ENCODE measurements at places on chromosomes 2 and 18. TPM values are rescaled to one million over a fixed set of nuclear protein-coding genes. Genes with fewer than 3 reads are reported as not detected.

SMC6 gene
- polyA plus RNA-seq: 38.0 TPM

DNA sequence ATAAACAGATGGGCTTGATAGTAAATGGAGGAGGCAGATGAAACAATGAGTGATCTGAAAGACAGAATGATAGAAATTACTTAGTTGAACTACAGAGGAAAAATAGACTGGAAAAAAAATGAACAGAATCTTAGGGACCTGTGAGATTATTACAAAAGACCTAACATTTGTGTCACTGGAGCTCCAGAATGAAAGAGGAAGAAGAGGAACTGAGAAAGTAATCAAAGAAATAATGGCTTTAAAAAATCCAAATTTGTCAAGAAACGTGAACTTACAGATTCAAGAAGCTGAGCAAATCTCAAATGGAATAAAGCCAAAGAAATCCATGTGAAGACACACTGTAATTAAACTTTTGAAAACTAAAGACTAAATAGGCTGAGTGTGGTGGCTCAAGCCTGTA lies 28.3 kb downstream of the EVA1A start:
- no peak for DNase-seq

NXPH2 gene
- polyA plus RNA-seq: 5.5 TPM

DNA sequence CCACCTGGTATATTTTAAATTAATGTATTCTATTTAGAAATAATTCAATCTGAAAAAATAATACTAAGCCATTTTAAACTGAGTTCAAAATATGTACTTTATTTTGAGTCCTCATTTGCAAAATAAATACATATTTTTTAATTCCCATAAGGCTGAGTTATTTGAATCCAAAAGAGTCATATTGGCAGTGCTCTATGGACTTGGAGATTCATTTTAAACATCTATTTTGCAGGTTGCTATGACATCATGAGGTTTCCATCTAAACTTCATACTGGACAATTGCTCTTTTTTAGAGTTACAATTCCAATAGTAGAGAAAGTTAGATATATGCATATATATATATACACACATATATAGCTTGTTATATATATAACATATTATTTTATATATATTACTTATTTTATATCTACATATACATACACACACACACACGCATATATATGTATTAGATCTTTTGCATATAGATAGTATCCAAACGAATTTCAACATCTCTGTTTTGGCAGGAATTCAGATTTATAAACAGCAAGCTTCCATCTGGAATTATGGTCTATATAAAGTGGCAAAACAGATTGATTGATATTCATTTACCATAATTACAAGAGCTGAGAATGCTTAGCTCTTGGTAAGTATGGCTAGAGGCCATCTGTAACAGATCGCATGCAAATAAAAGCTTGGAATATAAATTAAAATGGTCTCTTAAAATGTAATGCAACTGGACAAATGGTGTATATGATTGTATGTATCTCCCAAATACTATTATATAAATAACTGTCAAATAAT lies 34.9 kb downstream of the NOL4 start:
- DNase-seq: no peak

DPYSL5 gene
- polyA plus RNA-seq: 8.5 TPM

UPP2 gene
- polyA plus RNA-seq: 2.9 TPM

DNA sequence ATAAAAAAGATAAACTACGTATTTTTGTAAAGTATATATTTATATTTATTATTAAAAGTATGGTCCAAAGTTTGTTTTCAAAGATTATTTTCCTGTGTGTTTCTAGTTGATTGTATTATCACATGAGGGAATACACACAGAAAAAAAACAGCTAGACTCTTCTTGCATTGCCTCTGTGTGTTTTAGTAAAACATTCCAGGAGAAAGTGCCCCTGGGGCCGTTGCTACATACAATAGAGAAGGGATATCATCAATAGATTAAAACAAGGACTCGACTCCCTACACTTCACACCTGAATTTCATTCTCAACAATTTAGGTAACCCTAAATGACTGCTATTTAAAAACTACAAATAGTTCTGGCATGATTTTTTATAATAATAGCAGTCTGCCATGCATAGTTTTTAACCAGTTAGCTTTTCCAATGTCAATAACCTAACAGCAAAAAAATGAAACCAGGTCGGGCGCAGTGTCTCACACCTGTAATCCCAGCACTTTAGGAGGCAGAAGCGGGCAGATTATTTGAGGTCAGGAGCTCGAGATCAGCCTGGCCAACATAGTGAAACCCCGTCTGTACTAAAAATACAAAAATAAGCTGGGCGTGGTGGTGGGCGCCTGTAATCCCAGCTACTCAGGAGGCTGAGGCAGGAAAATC lies 171.3 kb downstream of the DNAH6 start:
- no peak for DNase-seq

DPP10 gene
- 24.1 TPM for polyA plus RNA-seq

DNA sequence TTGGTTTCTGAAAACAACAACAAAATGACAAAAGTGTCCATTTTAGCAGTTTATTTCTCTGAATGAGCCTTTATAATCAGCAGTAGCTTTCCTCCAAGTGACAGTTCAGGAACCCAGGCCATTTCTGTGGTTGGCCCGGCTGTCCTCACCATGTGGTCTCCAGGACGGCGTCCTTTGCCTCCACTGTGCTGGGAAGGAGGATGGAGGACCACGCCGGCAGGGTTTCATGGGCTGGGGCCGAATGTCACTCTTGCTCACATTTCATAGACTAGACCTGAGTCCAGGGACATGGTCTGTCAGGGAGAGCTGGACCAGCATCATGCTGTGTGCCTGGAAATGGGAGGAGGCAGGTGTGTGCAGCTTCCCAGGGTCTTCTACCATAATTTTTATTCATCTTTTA lies 50.9 kb downstream of the ARHGEF4 start:
- no peak for DNase-seq

- no peak for DNase-seq
These were observed 93.2 kb downstream of the KLF7 start for GRCh38 chr2:207072571-207072970.

DNA sequence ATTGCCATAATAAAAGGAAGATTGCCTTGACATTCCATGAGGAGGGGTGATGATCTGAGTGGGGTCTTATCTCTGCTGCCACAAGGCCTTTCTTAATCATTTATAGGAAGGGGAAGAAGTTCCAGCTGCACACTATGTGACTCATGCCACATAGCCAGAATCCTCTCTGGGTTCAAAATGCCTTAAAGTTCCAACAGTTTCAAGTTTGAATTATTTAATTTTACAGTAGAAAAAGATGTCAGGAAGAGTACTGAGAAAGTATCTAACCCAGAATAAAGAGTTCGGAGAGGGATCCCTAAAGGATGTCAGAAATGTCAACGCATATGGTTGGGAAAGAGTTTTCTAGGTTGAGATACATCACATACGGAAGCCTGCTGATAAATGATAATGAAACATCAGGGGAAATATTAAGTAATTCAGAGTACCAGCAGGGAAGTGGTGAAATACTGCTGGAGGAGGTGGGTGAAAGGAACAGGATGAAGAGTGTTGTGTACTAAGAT lies 999.9 kb downstream of the TSN start:
- DNase-seq: no peak

DNA sequence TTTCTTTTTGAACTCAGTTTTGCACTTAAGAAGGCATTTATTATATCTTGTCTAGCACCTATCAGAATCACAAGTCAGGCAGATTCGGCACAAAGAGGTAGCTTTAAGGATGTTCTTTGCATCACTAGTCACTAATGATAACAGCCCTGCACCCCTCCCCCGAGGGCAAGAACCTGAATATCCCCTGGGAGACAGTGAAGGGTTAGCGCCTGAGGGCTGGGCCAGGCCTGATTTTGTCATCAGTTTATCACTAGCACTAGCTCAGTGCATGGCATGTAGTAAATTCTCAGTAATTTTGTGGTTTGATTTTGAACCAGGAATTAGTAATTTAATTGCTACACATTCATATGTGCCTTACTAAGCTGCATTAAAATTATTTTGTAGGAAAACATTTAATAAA lies 23.9 kb upstream of the HS6ST1 start:
- DNase-seq: no peak

DNA sequence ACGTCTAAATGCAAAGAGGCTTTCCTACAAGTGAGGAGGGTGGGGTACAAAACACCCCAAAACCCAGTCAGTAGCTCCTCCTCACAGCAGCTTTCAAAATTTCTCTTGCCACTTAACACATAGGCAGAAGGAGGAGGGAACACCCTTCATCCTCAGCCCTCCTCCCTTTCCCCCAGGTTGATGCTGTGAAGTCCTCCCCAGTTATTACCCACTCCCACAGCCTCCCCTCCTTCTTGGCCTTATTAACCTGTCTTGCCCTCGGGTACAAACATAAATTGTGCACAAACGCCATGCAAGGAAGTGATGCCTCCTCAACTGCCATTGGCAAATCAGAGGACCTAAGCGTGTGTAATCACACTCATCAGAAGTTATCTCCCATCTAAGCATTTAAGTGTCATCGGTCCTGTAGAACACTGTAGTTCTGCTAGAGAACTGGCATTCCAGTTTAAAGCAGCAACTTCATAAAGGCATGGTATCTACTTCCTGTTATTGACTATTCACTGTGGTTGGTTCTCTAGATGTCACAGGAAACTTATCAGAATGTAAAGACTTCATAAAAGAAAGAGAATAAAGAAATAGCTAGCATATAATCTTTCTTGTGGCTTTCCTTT lies at the start of gene DSC1:
TSS of gene DSC1 (minus strand) at position 32 of the 611 bp plus-strand sequence. CDS start 262 bp downstream, outside the sequence.
- no peak for DNase-seq

- DNase-seq: no peak
These were observed 1106.3 kb upstream of the SLC39A10 start for GRCh38 chr2:194550702-194551101.

- DNase-seq: no peak
These were observed 54.6 kb downstream of the DCC start for GRCh38 chr18:52394602-52395001.

TM4SF20 gene
- 0.10 TPM for polyA plus RNA-seq

- DNase-seq: peak; percentile 7
These were observed 177.0 kb downstream of the GCA start for GRCh38 chr2:162520959-162521358.

GYPC gene
- 56.4 TPM for polyA plus RNA-seq

- DNase-seq: no peak
These were observed 120.2 kb downstream of the FEZ2 start for GRCh38 chr2:36477746-36478145.

GRCh38 chr2:209525331-209525730 lies 101.5 kb downstream of the MAP2 start:
- no peak for DNase-seq

DNA sequence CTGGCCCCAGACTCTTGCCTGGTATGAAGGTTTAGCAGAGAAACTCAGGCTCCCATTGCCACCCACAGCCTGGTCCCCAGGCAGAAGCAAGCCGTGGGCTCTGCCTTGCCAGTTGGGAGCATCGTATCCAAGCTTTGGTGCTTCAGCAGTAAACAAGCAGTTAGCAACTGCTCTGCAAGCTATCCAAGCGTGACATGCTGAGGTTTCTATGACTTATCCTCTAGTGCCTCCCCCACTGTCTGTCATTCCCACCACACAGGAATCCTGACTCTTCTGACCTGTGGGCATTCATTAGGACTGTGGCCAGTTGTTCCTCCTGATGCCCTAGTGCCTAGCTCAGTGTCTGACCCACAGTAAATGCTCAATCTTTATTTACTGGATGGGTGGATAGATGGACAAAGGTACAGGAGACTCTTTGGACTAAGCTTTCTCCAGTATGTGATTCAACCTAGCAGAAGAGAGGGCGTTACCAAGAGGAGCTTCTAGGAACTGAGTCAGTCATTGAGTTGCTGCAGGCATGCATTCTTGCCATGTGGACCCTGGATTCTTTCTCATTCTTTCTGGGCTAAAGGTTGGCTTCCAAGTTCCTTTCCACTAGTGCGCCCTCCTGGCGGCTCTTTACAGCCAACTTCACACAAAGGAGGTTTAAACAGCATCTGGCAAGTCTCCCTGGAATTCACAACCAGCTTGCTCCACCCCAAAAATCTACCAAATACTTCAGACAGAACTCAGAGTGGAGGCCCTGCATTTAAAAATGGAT lies 40.6 kb upstream of the MRPL19 start:
- DNase-seq: no peak

MDH1B gene
- polyA plus RNA-seq: 16.6 TPM

DNA sequence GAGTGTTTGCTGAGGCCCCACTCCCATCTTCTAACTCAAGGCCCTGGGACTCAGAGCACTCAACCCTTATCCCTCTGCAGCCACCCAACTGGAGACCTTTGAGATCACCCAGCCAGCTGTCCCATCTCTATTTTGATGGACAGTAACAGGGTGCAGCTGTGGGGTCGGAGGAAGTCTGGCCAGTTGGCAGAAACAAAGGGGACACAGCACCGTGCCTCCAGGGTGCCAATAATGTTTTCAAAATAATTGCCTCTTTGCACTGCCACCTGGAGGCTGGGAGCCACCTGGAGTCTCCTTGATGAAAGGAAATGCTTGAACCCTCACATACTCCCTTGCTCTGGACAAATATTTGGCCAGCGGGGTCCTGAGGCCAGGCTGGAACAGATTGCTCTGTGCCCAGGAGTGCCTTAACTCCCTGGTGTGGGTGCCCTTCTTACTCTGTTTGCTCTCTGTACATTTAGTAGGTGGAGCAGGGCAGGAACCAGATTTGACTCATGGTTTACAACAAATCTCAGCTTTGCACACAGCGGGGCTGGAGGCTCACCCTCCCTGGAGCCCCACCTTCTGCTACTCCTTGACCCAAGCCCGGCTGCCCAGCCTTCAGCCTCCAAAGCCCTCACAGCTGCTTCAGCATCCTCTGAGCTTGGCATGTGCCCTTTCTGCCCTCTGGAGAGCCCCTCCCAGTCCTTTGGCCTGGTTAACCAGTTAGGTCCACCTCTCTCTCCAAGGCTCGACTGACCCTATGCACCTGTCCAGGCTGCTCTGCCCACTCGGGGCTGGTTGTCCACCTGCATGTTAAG lies 17.2 kb downstream of the MAL start:
- no peak for DNase-seq

DNA sequence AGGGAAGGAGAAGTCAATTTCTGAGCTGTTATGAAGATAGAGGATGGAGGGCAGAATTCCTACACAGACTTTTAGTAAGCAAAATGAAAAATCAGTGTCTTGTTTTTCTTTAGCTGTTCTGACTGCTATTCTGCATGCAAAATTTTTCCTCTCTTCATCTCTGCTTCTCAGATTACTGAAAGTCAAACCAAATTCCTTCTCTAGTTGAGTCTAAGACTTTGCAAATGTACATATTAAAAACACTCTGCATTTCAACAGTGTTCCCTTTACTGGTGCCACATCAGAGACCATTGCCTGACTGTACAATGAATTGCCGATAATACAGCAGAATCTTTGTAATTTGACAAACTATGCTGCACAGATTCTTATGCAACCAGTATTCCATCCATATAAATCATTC lies 198.8 kb downstream of the EXOC6B start:
- DNase-seq: no peak

DNA sequence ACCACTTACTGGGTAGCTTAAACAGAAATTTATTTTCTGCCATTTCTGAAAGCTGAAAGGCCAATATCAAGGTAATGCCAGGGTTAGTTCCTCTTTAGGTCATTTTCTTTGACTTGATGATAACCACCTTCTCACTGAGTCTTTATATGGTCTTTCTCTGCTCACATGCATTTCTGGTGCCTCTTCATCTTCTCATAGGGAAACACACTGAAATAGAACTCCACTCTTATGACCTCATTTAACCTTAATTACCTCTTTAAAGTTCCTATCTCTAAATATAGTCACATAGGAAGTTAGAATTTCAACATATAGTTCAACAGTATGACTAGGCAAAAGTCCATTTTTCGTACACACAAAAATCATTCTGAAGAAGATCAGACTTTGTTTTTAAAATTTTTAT lies 616.8 kb upstream of the VRK2 start:
- no peak for DNase-seq
